ENCODE measurements at places on chromosomes 3 and 15.
A peak's percentile ranks its signal among the peaks of the same experiment; 100 is the strongest.

GRCh38 chr3:17707813-17708543 lies 34.5 kb downstream of the TBC1D5 start:
- DNase-seq: no peak

DNA sequence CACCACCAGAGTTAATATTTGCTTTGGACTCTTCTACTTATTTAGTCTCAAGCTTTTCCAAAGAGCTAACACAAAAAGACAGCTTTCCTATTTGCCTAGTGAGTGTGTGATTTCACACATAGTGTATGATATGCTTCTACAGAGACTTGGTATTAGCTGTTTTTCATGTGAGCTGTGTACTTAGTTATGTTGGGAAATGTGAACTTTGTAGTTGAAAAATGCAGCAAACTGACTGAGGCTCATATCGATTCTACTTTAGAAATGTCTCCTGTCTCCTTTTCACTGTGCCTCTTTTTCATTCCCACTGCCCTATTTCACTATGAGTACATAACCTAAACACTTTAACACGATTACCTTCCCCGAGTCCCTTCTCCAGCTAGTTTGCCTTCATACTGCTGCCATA lies 136.5 kb downstream of the ALCAM start:
- DNase-seq: peak; percentile 22

GRCh38 chr3:80192936-80193335 lies 425.1 kb upstream of the ROBO1 start:
- DNase-seq: no peak

DNA sequence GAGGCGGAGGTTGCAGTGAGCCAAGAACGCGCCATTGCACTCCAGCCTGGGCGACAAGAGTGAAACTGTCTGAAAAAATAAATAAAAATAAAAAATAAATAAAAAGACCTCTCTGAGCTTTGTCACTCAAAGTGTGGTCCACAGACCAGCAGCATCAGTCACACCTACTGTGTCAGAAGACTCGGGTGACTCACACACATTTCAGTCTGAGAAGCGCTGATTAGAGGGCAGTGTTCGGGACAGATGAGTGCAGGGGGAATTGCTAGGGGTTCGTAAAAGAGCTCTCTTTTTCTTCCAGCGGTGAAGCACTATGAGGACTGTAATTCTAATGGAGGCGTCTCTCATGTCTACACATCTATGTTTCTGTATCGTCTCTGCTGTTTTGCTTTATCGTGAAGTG lies 5.7 kb downstream of the PODXL2 start:
- no peak for DNase-seq

DNA sequence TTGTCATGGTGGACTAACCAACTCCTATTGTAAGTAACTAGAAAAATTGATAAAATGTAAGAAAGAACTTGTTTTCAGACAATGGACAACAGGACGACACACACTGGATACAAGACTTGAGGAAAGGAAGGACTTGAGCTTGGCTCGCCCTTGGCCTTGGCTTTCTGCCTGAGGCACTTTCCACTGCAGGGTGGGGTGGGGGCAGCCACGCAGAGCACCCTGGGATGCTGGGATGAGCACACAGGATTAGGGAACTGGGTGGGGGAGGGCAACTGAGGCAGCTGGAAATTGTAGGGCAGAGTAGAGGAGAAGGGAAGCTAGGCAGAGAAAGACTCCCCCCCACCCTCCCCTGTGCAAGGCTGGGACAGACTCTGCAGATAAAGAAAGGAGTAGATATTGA lies 25.5 kb upstream of the HHATL start:
- DNase-seq: no peak

DNA sequence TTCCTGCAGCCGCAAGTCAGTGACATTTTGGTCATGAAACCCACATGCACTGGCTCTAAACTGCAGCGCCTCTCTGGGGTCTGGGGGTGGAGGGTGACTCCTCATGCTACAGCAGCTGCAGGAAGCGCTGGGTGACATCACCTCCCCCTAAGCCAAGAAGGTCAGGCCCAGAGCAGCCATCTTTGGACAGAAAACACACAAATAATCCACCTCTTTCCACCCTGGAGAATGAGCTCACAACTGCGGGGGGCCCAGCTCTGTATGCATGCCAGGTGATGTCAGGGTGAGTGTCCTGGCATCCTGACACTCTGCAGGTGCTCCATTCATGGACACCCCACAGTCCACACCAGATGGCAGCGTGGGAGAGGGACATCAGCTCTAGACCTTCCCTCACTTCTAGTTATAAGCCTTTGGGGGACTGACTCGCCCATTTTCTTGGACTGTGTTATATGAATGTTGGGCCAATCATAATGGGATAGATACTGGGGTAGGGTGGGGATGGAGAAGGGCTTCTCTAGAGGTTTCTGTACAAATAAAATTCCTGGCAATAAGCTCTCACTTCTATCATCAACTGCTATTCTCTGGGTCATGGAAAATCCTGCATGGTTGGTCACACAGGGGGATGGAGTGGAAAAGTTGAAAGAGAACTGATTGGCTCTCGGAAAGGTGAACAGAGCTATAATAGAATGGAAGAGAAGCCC lies 70.7 kb upstream of the THBS1 start:
- DNase-seq: no peak

DNA sequence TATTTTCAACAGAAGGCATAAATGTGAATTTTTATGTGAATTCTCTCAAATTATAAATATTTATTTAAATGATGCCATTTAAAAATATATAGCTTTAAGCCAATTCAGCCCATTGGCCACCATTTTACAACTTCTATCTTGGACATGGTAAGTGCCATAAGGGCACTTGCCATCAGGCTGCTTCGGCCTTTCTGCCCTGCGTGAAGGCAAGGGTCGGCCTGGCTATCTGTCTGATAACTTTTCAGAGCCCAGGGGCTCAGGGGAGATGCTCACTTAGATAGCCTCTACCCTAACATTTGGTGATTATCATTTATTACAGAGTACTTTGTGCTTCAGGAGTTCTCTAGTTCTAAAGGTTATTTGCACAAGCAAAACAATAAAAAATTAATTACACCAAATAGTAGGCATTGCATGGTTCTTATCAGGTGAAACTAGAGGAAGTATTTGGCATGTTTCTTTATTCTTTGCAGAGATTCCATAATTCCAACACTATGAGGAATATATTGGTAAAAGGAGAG lies 62.4 kb upstream of the MBNL1 start:
- no peak for DNase-seq

GRCh38 chr3:71072287-71072686 lies 511.2 kb downstream of the FOXP1 start:
- no peak for DNase-seq

DNA sequence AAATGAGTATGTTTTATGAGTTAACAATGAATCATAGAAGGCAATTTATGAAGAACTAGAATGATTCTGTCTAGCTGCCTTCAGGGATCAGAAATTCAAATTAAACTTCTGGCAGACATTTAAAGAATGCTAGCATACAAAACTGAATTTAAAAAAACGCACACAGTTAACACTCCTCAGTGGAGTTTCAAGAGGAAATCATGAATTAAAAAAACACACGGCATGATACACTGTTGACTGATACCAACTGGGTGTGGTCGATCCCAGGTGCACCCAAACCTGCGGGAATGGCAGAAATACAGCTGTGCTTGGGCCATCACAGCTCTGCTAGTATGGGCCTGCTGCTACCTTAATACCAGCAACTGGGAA lies 526.0 kb downstream of the FOXP1 start:
- DNase-seq: no peak

DNA sequence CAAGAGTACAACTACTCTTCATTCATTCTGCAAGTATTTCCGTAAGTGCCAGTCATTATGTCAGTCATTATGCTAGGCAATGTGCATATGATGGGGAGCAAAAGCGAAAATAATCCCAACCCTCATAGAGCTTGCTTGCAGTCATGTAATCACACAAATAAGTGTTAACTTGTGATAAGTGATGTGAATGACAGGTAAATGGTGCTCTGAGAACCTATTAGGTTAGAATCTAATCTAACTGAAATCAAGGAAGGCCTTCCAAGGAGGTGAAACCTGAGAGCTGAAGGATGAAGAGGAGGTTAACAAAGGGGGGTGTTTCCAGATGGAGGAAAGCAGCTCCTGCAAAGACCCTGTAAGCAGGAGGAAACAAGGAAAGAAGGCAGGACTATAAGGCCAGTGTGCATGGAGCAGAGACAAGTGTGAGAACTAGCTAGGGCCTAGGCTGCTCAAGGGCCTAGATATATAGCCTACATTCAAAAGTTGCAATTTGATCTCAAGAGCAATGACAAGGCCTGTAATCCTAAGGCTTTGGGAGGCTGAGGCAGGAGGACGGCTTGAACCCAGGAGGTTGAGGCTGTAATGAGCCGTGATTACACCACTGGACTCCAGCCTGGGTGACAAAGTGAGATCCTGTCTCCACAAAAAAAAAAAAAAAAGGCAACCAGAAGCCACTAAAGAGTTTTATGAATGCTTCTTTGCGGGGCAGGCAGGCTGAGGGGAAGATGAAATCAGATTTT lies 5.3 kb downstream of the PTPN9 start:
- DNase-seq: no peak

DNA sequence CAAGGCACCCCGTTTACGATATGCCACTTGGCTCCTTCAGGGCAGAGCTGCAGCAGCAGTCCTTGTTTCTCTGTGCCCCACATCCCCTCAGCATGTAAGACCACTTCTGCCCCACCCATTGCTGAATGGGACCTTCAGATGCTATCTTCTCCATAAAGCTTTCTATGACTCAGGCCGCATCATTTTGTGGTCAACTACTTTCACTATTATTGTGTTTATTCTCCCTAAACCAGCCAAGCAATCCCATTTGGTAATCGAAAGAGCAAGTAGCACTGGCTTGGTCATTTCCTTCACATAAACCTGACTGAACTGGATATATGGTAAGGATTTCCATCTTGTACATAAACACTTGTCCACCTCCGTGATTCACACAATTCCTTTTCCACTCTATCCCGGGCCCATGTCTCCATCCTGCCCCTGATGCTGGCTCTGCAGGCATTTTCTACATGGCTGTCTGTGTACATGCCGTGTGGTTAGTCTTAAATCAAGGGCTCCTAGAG lies 25.7 kb downstream of the LIPC start:
- no peak for DNase-seq

GRCh38 chr15:83268147-83268546 lies 16.3 kb downstream of the BNC1 start:
- no peak for DNase-seq

GRCh38 chr3:13217736-13218540 lies 144.7 kb upstream of the IQSEC1 start:
- no peak for DNase-seq
